ENCODE measurements at places on chromosomes 12 and 14. TPM values are rescaled to one million over a fixed set of nuclear protein-coding genes. Genes with fewer than 3 reads are reported as not detected.

GLT1D1 gene
- 0.30 TPM for total RNA-seq

IQSEC3 gene
- total RNA-seq = 3.2 TPM

KIF26A gene
- 0.89 TPM for total RNA-seq

C14orf180 gene
- not detected for total RNA-seq

LRTM2 gene
- total RNA-seq = not detected

DIO2 gene
- not detected for total RNA-seq

DCTN2 gene
- 81.3 TPM for total RNA-seq

NGB gene
- not detected for total RNA-seq

TMEM229B gene
- 3.5 TPM for total RNA-seq

TPPP2 gene
- not detected for total RNA-seq

DNA sequence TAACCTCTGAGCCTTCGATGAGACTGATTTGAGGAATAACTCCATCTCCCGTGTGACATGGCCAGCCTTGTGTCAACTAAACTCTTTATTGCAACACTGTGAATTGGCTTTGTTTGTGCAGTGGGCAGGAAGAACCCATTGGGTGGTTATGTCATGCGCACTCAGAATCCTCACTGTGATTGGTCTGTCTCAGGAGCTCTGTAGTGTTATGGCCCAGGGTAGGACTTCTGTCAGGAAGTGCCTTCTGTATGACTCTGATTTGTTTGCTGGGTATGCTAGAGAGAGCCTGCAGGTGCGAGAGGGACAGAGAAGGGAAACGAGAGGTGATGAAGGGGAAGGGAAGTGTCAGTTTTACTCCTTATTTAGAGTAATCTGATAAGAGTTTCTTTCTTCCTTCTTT, 71.5 kb upstream of the DCD start:
- no peak for DNase-seq

GRCh38 chr14:103160321-103161053, 37.2 kb downstream of the TNFAIP2 start:
- DNase-seq = no peak

- DNase-seq = no peak
These were observed 119.0 kb upstream of the SLC38A4 start for GRCh38 chr12:46944771-46945170.

DNA sequence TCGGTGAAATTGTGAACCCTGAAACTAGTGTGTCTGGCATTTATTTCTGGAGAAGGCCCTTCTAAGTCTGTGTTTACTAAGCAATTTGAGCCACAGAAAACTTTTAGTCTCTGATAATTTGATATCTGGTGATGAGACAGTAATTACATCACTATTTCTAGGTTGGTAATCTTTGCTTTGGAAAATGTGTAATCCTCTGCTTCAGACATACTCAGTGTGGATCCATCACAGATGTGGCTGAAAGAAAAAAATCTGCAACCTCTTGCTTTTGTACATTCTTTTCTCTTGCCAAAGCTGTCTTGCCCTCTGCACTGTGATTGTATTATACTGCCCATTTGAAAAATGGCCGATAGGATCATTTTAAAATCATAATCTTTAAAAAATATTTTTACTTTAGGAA, 78.1 kb downstream of the PELI2 start:
- no peak for DNase-seq

GRCh38 chr12:28925719-28926376, 223.2 kb upstream of the FAR2 start:
- DNase-seq = no peak

GRCh38 chr12:3746758-3747157, 6.2 kb downstream of the CRACR2A start:
- no peak for DNase-seq

DNA sequence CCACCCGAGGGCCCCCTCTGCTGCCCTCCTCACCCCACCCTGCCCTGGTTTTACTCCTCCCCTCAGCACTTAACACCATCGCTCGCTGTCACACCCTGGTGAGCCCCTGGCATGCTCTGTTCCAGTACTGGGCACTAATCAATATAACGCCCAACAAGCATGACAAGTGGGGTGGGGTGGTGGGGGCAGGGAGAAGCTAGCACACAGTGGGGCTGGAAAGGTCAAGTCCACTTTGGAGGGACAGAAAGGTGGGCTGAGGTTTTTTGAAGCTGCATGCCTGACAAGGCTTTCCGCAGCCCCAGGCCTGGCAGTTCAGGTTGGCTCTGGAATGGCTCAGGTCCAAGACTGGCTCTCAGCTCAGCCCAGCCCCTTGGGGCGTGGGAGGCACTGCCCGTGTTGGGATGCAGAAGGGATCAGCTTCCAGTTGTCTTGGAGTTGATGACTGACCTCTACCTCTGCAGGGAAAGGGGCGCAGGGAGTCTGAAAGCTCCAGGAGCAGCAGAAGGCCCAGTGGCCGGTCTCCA, 34.1 kb downstream of the PLEKHG3 start:
- DNase-seq = no peak

DNA sequence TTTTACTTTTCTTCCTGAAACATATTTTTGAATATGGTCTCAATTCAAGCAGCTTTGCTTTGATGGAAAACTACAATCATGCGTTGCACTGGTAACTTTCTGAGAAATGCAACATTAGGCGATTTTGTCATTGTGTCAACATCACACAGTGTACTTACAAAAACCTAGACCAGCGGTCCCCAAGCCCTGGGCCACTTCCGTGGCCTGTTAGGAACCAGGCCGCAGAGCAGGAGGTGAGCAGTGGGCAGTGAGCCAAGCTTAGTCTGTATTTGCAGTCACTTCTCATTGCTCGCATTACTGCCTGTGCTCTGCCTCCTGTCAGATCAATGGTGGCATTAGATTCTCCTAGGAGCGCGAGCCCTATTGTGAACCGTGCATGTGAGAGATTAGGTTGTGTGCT, 163.7 kb upstream of the NOVA1 start:
- no peak for DNase-seq

GRCh38 chr12:34298176-34298970, 276.1 kb downstream of the ALG10 start:
- DNase-seq = no peak

- no peak for DNase-seq
These were observed 189.7 kb downstream of the BCAT1 start for GRCh38 chr12:24759155-24759554.

GRCh38 chr12:110647631-110648040, 33.7 kb downstream of the TCTN1 start:
- peak; percentile 53 for DNase-seq

- no peak for DNase-seq
These were observed 11.3 kb upstream of the USP15 start for GRCh38 chr12:62248873-62249272.

DNA sequence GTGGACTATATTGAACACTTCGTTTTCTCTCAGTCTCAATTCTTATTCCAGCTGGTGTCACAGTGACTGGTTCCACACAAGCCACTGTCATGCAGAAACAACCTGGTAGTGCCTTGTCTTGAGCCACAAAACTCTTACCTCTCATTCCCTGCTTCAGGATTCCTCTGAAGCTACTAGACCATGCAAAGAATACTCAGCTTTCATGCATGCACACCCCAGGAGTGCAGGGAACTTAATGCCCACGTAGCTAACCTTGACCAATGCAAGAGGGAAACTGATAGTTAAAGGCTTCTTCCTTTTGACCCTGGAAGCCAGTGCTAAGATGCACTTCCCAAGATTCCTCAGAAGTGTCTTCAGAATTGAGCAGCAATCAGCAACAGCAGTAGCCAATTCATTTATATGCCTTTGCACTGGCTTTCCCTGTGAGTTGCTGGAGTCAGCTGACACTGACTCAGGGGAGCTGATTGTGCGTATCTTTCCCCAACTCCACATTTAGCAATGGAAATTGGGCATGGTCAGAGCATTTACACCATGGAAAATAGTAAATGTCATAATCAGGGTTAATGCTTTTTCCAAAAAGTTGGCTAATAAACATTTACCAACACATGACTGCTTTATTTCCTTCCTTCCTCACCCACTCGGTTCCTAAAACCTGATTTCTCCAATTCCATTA, 113.6 kb upstream of the SLC35F4 start:
- DNase-seq = no peak

DNA sequence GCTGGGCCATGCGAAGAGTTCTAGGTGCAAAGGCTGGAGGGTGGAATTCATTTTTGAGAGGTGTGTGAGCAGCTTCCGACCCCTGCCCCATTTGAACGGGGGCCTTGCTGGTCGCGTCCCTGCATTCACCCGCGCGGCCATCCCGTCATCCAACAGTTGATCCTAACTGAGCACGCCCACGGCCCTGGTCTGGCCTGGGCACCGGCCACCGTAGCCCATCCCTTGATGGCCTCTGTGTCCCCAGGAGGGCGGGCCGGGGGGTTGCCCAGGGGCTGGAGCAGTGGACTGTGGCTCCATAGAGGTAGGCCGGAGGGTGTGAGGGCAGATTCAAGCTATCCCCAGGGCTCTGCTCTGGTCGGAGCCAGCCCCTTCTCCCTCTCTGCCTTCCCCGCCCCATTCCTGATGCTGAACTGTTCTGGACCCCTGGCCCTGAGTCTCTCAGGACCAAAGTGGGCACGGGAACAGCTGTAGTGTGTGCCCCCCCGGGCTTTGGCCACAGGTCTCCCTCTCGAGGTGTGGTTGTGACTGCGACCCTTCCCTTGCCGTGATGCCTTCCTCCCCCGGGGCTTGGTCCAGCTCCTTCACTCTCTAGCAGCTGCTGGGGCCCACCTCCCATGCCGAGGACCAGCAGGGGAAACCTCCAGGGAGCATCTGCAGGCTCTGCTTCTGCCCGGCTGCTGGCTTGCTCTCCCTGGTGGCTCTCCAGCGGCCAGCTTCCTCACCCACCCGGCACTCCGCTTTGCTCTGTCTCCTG, 9.1 kb downstream of the MEG3 start:
- no peak for DNase-seq

- DNase-seq = no peak
These were observed 35.7 kb downstream of the KIF26A start for GRCh38 chr14:104174051-104174450.

DNA sequence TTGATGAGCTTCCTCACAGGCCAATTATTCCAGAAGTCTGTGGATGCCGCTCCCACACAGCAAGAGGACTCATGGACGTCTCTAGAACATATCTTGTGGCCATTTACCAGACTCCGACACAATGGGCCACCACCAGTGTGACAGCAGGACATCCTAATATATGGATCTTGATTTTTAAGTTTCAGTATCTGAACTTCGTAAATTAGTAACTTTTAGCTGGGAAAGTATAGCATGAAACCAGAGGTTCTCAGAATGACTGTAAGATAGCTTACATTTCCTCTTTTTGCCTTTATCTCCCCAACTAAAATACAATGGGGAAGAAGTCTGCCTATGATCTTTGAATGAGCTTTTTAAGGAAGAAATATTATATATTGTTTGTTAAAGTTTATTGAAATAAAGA, 87.0 kb downstream of the DNAI7 start:
- DNase-seq = no peak

GRCh38 chr12:132162508-132163031, 18.3 kb downstream of the NOC4L start:
- peak; percentile 23 for DNase-seq

GRCh38 chr12:116343331-116343884, 65.9 kb upstream of the MED13L start:
- DNase-seq = no peak

DNA sequence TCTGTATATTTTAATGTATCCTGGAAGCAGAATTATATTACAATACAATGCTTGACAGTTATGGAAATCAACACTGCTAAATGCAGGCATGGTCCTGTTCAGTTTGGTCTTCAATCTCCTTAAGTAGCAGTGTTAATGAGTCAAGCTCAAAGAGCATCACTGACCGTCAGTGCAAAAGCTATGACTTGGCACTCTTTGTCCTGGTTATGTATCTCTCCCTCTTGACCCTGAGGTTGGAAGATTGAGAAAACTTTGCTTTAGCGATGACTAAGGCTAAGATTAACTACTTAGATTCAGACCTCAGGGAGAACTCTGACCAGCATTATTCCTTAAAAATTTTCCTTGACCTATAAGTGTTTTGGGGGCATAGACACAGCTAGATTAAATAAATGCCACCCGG, 10.9 kb downstream of the CLEC7A start:
- DNase-seq = no peak

DNA sequence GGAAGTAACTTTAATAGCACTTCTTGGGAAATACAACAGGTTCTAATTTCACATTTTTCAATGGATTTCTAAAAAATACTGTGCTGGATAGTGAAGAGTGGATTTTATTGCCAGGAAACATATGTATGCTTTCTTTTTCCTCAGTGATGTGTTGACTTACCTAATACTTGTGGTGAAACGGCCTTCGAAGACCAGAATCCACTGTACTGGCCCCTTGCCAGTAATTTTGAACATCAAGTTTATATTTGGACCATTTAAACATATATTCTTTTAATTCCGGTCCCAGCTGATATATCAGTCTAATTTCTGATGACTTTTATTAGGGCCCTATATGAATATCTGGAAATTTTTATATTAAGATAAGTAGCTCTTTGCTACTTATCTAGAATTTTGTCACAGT, 1.8 kb downstream of the MSRB3 start:
- DNase-seq = no peak

- no peak for DNase-seq
These were observed 1.9 kb downstream of the TOGARAM1 start for GRCh38 chr14:44963775-44964380.

DNA sequence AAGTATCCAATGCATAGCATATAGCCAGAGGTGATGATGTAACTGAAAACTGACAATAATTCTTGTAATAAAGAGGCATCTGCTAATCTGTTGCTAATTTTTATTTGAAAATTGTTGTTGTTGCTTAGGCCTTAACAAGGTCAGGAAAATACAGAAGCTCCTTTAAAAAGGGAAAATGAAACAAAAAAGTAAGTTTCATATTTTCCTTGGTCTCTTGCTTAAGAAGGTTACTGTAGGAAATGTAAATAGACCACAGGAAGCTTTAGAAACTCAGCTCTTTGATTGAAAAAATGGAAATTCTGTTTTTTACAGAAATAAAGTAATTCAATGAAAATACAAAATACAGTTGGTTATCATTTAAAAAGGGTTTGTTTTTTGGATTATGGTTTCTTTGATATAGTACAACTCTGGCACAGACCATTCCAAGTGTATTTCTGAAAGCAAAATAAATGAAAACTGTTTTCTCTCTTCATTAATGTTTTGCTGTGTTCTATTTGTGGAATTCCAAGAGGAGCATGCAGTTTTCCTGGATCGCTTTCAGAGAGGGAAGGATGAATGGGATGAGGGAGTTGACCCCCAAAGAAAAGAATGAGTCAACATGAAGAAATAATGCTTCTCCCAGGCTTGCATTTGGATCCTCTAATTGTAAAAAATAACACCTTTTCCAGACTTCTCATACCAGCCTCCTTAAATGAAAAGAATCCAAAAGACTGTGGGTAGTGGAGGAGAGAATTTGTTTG, 398.0 kb upstream of the FAR2 start:
- no peak for DNase-seq

- DNase-seq = no peak
These were observed 897 bp downstream of the SUDS3 start for GRCh38 chr12:118377021-118377883.

GRCh38 chr12:82440885-82441284, 82.6 kb downstream of the METTL25 start:
- no peak for DNase-seq

- no peak for DNase-seq
These were observed 162.9 kb upstream of the ALG10B start for GRCh38 chr12:38153737-38154061.
